SK-N-SH (cell line): ENCODE measurements at places on chromosomes 7 and 10.
A peak's percentile ranks its signal among the peaks of the same experiment; 100 is the strongest.

DNA sequence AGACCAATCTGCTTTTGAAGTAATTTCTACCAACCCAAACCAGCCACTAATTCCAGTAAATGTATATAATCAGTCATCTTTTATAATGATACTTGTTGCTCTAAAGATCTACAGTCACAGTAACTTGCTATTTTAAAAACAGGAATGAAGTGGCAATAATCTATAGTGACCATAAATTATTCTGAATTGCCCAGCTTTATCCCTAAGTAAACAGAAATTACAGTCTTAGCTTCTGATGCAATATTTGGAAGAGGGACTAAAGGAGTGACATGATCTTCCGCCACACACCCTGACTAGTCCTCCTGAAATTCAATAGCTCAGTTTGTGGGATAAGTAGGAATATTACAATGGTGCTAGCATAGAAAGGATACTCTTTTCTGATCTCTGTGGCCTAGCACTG is 96.1 kb downstream of the ATE1 start:
- no peak for DNase-seq

- DNase-seq: no peak
These were observed 7.5 kb upstream of the FAM171A1 start for GRCh38 chr10:15378569-15378968.

GRCh38 chr7:131276190-131276589 is 51.5 kb upstream of the MKLN1 start:
- DNase-seq: no peak

GRCh38 chr10:122113161-122113944 is 124.4 kb downstream of the TACC2 start:
- DNase-seq: peak; percentile 94

- DNase-seq: peak; percentile 74
These were observed 76.6 kb upstream of the PPIF start for GRCh38 chr10:79270466-79271246.

DNA sequence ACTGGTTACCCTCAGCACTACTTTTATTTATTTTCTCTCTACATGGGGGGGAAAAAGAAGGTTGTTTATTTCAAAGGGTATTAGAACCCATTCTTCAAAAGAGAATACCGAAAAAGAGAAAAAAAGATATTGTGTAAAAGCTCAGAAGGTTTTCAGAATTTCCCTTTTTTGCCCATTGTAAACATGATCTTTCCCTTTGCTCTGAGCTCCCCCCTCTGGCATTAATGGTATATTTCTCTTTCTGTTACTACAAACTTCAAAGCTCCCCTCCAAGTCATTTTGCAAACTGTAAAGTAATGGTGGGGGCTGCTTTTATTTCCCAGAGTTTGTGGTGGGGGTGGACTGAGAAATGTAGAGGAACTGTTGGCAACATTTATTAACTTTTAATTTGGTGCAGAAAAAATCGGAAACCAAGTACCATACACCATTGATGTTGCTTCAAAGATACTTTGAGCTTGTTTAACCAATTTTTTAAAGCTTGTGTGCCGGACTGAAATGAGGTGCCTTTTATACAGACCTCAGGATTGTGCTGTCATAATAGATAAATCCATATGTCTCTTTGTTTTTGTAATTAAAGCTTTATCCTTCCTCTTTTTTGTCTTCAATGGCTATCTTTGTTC is 181.5 kb downstream of the EXOC4 start:
- peak; percentile 61 for DNase-seq

DNA sequence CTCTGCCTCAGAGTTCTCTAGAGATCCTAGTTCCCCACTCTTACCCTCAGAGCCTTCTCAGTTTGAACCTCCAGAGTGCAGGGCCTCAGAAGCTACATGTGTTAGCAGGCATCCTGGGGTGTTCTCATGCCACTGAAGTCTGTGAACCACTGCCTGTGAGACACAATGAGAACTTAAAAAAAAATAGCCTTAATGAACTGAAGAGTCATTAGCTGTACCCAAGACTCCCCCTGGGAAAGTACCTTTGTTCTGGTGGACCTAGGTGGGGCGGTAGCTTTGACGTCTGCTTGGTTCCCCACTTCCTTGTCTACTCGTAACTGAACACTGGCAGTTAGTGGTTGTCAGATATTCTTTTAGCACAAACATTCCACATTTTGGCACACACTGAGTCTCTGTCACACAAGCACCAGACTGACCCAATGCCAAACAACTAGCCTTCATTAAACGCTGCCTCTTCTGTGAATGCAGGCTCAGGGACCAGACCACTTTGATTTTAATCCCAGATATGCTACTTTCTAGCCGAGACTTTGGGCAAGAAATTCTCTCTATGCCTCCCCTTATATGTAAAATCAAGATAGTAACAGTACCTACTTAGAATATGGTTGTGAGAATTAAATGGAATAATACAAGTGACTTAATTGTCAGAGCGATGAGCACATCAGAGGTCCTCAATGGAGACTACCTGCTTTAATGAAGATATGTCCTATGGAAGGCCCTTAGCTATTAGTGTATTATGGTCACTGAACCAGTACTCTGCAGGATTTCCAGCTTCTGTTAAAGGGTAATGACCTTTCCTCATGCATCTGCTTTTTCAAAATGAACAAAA is 75.3 kb upstream of the CC2D2B start:
- no peak for DNase-seq

DNA sequence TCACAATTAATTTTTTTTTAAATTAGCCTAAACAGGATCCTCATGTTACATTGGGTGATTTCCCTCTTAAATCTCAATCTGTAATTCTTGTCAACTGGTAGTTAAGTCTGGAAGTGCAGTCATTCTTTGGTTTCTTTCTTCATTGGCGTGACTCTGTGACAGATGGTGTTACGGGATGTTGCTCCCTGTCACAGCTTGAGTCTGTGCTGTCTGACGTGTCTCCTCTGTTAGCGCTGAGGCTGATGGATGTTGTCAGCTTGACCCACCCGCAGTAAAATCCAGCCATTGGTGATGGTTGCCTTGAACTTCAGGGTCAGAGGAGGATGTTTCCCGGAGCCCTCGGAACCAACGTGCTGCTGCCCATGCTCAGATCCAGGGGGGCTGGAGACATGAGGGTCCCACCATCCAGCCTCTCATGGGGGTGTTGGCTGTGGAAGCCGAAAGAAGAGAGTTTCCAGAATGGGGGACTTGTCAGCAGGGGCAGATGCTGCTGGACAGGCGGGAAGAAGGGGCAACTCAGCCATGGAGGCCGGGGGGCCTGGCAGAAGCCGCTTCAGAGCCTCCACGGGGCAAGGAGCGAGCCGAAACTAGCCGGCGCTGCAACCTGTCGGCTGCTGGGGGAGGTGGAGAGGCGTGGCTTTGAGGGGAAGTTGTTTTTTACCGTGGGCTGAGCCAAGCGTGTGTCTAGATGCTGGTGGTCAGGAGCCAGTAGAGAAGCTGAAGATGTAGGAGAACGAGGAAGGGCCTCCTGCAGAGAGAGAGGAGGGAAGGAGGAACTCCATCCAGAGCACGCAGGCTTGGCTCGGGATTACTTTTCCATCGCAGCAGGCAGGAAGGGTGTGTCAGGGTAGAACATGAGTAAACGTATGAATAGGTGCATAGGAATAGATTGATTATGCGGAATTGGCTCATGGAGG is 3.5 kb downstream of the SUN1 start:
- no peak for DNase-seq

DNA sequence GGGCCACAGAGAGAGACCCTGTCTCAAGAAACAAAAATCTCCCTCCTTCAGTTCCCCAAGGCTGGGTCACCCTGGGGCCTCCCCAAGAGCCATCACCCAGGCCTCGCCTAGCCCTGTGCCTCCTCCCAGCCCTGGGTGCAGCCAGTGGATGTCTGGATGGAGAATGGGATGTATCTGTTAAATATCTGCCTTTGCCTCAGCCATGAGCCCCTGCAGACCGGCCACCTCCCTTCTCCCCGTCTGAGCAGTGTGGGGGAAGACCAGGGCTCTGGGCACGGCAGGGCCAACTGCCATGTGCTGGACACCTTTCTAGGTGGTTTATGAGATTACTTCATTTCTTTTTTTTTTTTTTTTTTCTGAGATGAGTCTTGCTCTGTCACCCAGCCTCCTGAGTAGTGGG is 10.0 kb downstream of the ARPC1B start:
- DNase-seq: no peak

DNA sequence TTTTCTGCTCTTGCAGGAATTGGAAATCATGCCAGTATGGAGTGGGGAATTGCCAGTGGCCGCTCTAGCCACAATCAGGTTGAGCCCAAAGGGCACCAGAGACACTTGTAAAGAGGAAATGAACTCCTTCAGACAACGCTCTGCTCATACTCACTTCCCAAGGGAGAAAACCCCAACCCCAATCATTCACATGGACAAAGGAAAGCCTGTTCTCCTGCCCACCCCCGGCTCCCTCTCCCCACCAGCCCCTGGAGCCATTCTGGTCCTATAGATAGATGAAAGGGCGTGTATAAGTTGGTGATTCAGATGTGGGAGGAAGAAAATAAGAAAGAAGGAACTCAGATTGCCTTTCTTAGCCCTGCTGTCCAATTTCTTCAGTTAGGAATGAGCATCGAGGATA is 57.4 kb downstream of the GFRA1 start:
- no peak for DNase-seq

GRCh38 chr10:74244807-74245206 is 93.8 kb downstream of the ADK start:
- DNase-seq: no peak

DNA sequence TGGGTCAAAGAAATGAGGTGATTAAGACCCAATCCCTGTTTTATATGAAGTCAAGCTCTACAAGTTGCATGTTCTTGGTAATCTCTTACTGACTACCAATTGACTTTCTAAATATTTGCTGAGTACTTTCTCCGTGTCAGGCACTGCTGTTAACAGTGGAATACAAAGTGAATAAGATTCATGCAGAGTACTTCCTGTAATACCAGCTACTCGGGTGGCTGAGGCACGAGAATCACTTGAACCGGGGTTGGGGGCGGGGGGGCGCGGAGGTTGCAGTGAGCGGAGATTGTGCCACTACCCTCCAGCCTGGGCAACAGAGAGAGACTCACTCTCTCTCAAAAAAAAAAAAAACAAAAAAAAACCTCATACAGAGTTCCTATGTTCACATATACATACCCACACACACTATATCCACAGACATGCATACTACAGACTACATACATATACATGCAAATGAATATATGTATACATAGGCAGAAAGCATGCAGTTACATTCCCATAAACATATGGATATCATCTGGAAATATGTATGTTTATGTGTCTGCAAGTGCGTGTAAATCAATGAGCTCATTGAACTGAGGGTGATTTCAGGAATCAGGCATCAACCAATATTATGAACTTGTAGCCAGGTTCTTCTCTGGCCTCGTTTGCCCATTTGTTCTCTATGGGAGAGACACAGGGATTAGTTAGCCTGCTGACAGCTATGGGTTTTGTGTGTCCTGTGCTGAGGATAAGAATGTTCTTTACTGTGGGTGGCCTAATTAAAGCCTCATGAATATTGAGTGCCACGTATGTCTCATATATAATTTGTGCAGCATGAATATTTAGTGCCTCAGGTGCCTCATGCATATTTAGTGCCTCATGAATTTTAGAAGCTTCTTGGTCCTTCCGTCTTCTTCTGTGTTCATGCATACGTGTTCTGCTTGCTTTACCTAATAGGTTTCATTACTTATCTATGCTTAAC is 73.9 kb downstream of the BICC1 start:
- no peak for DNase-seq

DNA sequence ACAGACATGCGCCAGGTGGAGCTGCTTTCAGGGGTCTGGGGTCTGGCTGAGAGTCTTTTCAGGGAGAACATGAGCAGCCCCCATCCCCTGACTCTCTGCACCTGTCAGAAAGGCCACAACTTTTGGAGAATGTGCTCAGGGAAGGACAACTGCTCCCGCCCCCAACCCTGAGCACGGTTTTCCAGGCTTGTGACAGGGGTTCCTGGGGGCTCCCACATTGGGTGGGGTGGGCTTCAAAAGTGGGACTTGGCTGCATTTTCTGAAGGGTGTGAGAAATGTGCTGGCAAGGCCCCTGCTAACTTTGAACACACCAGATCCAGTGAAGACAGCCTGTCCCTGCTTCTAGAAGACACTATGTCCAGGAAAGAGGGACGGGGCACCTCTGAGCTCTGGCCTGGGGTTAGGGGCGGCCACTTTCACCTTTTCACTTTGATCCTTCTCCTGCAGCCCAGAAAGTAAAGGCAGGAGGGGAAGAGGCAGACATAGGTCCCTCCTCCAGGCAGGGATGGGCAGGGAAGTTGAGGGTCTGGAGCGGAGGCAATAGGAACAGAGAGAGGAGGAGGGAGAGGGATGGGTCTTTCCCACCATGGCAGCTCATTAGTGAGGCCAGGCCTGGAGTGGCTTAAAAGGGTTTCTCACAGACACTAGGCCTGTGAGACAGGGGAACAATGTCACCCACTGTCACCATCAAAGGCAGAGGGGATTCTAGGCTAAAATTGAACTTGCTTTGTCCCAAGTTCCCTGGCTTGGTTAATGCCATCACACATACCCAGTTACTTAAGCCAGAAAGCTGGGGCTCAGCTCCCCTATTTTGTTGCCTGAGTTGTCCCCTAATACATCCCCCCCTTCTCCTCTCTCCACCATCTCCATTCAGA is 1.5 kb downstream of the KCP start:
- peak; percentile 48 for DNase-seq

- peak; percentile 2 for DNase-seq
These were observed 244.4 kb downstream of the ZWINT start for GRCh38 chr10:56116684-56117083.

DNA sequence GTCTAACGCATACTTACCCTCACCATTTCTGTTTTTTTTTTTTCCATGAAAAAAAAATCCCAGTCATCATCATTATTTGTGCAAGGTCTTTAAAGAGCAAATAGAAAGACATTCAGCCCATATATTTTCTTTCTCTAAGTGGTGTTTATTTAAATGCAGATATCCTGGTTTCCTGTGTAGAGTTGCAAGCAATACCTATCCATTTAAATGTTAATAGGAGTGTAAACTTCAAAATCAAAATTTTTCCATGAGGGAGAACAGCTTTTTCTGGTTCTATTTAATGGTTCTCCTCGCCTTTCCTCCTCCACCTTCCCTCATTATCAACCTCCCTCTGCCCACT is 120.1 kb upstream of the AGK start:
- no peak for DNase-seq

- DNase-seq: no peak
These were observed 81.7 kb downstream of the CABCOCO1 start for GRCh38 chr10:61744469-61744868.

DNA sequence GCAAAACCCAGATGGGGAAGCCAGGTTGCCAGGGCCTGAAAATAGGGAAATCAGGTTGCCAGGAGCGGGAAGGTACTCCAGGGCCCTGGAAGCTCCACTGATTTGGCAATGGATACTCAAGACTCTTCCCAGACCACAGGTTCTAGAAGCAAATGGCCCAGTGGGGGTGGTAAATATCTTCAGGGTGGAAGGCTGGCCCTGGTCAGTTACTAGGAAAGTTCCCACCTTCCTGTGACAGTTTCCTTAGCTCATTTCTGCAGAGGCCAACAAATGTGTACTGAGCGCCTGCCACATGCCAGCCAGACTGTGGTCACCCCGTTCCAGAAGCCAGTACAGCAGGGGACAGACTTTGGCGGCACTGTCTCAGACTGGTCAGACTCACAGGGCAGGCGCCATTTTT is 113.6 kb downstream of the FAM53B start:
- DNase-seq: no peak

DNA sequence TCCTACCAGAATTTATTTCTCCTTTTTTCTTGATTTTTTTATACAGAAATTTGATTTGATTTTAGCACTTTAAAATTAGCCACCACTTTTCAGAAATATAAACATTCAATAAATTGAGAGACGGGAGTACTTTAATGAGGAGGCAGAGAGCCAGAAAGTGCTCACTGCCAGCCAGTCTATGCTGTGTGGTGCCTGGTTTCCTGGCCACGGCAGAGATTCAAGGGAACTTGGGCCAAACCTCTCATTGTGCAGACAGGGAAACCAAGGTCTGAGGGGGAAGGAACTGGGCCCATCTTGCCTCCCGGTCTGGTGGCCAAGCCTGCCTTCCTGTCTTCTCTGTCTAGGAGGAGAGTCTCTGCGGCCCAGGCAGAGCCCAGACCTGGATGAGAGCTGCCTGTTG is 25.9 kb downstream of the ADAMTS14 start:
- no peak for DNase-seq
